Activated gamma-delta T cell (primary cell): ENCODE measurements at places on chromosomes 11 and 22.

GRCh38 chr11:81394311-81394710 is 1339.4 kb downstream of the FAM181B start:
- DNase-seq: no peak

GRCh38 chr22:43867839-43868635 is 5.7 kb upstream of the SULT4A1 start:
- no peak for DNase-seq

DNA sequence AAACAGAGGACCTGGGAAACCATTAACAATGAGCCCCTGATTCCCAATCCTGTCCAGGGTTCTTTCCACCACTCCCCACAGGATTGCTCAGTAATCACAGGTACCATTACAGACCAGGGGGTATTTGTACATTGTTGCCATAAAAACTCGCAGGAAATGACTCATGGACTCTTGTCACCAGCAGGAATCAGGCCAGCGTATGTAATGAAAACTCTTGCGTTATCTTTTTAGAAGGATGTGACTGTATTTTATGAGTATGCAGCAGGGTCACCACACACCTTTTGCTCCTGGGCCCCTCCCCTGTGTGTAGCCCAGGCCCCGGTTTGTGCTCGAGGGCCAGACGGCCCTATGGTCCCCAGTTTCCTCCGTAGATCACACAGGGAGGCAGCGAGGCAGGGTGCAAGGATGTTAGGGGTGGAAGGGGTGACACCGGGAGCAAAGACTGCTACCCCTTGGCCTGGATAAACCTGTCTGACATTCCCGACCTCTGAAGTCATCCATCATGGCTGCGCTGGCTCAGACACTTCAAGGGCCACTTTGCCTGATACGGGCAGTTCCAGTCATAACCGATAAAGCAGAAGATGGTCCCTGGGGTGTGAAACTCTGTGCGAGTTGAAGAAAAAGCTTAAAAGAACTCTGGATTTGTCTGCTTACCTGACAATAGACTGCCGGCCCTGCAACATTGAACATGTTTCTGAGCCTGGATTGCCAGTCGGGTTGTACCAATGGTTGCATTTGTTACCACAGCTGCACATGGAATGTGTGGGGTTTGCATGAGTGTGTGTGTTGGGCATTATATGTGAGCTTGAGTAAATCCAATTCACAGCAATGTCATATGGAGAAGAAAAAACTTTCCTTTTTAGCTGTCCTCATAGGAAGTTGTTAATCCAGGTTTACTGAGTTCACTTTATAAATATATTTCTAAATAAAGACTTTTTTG is 56.9 kb downstream of the MICAL2 start:
- DNase-seq: no peak

- DNase-seq: no peak
These were observed 23.9 kb downstream of the PI4KA start for GRCh38 chr22:20834725-20835124.
